ENCODE measurements at places on chromosomes 3 and 15.
A peak's percentile ranks its signal among the peaks of the same experiment; 100 is the strongest.

DNA sequence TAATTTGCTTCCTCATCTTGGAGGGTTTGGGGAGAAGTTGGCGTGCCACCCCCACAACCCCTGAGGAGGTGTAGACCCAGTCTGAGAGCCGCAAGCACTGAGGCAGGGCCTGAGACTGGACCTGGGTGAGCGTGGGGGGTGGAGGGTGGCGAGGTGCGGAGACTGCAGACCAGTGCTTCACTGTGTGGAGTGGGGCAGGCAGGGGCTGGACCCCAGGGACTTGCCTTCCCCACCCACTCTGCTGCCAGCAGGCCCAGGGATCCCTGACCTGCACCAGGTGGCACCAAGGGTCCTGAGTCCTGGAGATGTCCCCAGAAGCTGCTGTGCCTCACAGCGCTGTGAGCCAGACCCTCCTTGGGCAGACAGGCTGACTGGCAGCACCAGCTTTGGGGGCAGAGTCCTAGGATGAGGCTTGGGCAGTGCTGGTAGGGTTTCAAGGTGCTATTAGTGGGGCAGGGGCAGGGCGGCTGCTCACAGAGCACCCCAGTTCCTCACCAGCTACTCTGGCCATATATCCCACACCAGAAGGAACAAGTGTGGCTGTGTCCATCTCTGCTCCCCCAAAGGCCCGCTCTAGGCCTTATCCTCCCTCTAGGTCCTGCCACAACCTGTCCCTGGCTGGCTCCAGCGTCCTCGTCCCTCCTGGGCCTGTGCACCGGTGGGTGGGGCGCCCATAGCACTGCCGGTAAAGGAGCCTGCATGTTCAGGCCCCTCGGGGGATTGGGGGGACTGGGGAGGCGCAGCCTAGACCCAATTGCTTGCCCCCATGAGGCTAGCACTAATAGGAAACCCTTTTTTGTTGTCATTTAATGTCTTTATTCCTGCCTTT, 11.8 kb downstream of the ZBTB47 start:
- DNase-seq: no peak

- DNase-seq: peak; percentile 58
Observed at GRCh38 chr3:65439641-65440284, 599.0 kb downstream of the MAGI1 start.

- DNase-seq: no peak
Observed at GRCh38 chr3:9909221-9910013, 6.8 kb downstream of the IL17RE start.

- no peak for DNase-seq
Observed at GRCh38 chr3:120173056-120173675, 78.9 kb upstream of the GSK3B start.

DNA sequence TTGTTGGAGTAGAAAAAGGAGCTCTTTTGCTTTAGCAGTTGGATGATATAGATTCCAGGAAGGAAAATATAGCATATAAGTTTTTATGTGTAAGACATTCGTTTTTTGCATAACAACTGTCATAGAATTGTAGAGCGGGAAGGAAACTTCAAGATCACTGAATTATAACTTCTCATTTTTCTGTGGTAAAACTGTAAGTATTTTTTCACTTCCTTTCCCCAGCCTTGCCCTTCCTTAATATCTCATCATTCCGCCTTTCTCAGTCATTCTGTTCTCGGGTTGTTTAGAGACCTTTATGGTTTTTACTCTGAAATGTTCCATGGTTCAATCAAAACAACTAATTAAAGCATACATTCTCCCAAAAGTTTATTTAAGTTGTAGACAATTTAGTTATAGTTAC, 1.1 kb downstream of the EAF2 start:
- no peak for DNase-seq

DNA sequence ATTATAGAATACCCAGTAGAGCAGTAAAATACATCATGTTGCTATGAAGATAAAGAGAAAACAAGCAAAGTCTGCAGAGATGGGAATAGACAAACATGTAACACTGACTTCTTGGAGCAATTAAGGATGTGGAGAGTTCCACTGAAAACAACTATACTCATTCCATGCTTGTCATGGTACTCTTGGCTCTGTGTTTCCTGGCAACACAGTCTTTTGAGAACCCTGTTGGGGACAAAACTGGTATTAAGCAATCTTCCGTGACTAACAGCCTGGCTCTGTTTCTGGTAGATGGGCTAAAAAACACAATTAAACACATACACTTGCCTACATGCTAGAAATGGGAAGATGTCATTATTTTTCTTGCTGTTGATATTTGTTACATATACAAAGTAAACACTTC, 1212.3 kb upstream of the GBE1 start:
- DNase-seq: no peak

DNA sequence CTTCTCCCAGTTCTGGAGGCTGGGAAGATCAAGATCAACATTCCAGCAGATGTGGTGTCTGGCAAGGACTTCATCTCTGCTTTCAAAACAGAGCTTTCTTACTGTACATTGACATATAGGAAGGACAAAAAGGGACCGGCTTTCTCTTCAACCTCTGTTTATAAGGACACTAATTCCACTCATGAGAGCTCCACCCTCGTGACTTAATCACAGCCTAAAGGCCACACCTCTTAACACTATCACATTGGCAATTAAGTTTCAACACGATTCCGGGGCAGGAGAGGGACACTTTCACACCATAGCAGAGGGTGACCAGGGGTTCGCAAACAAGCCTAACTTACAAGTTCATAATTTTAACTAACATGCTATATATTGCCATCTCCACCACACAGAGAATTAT, 231.5 kb downstream of the MAGI1 start:
- no peak for DNase-seq

DNA sequence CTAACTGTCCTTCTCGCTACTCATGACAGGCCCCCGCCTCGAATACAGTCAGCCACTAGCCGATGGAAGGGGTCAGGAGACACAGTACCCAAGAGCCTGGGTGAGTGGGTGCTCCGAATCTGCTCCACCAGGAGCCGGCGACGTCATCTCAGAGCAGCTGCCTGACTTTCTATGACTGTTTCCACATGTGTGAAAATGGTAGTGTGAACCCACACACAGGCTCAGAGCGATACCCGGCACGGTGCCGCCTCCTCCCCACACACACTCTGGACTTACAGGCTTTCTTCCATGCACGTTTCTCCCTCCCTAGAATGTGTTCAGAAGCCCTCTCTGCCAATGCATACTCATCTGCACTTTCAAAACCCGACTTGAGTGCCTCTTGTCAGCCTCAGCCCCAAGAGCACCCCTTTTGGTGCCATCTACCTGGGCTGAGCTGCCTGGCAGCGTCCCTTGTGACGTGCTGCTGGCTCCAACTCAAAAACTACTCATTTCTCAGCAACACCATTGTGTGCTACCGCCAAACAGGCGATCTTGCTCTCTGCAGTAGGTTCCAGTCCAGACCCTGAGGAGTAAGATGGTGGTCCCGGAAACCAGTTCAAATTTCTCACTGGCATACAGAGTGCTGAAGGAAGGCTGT, 29.7 kb downstream of the VGLL4 start:
- no peak for DNase-seq

- peak; percentile 62 for DNase-seq
Observed at GRCh38 chr15:57259568-57260040, 116.7 kb upstream of the CGNL1 start.

GRCh38 chr15:68829068-68829467, 8.4 kb upstream of the ANP32A start:
- no peak for DNase-seq

GRCh38 chr3:174776123-174776522, 83.0 kb upstream of the NAALADL2 start:
- no peak for DNase-seq

DNA sequence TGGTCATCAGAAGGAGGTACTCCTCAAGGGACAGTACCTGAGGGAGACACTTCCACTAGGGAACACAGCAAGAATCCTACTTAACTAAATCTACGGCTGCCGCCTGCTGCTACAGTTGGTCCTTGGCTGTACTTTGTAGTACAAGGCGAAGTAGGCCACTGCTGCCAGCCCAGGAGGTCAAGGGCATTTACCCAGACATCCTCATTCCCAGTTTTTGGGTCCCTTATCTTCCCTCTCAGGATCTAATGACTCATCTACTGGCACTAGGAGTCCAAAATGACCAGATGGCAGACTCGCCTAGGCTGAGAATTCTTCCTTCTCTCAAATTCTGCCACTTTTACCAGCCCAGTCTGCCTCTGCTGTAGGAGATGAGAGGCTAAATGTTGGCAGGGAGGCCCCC, 27.1 kb upstream of the LAMP3 start:
- DNase-seq: no peak

GRCh38 chr3:171446801-171447578, 13.2 kb downstream of the TNIK start:
- DNase-seq: no peak

DNA sequence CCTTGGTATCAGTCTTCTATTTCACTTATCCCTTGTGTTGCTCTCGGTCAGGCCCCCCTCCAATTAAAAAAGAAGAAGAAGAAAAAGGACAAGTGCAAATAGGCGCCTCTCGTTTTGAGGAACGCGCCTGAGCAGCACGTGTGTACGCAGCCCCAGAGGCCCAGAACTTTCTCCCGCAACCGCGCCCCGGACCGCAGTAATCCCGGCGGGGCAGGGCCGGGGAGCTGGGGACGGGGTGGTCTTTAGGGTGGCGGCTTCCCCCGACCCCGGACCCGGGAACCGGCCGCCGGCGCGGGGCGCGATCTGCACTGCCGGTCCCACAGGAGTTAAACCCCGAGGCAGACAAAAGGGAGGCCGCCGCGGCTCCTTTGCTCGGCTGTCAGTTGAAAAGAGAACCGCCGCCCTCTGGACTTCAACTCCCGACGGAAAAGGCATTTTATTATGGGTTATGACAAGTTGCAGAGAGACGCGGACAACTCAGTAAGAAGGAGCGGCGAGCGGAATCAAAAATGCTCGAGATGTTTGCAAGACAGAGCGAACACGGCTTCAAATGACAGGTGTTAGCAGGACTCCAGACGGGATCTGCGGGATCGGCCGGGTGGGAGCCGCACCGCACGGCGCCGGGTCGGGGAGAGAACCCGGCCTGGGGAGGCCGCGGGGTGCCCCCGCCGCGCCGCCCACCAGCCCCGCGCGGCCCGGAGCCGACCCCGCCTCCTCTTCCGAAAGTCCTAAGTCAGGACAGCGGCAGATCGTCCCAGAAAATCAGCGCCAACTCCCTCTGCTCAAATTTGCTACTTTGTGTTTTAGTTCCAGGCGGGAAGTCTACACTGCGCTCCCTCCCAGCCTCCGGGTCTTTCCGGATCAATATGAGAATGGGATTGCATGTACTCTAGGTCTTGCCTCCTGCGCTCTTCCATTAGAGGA, 79.0 kb downstream of the NR2F2 start:
- DNase-seq: no peak

DNA sequence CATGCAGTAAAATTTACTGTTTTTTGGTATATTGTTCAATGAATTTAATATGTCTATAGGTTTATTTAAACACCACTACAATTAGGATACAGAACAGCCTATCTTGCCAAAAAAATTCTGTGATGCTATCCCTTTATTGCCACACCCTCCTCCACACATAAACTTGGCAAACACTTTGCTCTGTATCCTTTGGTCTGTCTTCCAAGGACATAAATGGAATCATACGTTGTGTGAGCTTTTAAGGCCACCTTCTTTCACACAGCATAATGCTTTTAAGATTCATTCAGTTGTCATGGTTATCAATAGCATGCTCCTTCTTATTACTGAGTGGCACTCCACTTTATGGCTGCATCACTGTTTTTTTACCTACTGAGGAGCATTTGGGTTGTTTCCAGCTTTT, 71.5 kb downstream of the CERS3 start:
- no peak for DNase-seq

- no peak for DNase-seq
Observed at GRCh38 chr3:188001093-188001492, 152.9 kb upstream of the LPP start.

DNA sequence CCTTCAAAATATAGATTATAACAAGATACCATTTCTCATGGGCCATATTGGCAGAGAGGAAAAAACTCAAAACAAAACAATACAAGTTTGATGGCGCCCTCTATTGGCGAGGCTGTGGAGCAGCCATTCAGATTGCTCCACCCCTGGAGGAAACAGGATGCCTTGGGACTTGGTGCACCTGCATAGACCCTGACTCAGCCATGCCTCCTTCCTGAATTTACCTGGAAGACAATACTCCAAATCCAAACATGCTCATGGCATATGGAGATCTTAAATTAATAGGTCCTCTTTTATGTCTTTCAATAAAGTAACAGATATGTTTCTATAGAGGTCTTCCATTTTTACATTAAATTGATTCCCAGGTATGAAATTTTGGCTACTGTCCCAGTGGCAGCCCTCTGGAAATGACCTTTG, 90.0 kb downstream of the APBA2 start:
- peak; percentile 44 for DNase-seq

DNA sequence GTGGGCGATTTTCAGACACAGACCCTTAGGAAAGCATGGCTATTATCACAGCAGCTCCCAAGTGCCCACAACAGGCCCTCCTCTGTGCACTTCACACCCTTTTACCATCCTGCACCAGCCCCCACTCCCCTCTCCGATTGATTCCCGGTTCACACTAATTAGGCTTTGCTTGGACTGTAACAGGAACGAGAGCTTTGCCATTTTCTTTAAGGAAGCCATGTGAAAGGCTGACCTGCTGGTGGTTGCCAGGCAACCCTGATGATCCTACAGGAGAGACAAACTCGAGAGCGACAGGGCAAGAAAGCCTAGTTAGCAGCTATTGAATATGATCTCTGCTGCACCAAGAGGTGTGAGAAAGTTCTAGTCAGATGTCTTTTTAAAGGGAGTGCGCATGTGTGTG, 28.2 kb upstream of the DET1 start:
- no peak for DNase-seq

GRCh38 chr15:67855842-67856241, 16.0 kb upstream of the RNU6-1 start:
- DNase-seq: no peak

- no peak for DNase-seq
Observed at GRCh38 chr3:21962456-21962855, 211.4 kb upstream of the ZNF385D start.

GRCh38 chr3:46433841-46434240, 26.8 kb downstream of the CCRL2 start:
- DNase-seq: no peak

DNA sequence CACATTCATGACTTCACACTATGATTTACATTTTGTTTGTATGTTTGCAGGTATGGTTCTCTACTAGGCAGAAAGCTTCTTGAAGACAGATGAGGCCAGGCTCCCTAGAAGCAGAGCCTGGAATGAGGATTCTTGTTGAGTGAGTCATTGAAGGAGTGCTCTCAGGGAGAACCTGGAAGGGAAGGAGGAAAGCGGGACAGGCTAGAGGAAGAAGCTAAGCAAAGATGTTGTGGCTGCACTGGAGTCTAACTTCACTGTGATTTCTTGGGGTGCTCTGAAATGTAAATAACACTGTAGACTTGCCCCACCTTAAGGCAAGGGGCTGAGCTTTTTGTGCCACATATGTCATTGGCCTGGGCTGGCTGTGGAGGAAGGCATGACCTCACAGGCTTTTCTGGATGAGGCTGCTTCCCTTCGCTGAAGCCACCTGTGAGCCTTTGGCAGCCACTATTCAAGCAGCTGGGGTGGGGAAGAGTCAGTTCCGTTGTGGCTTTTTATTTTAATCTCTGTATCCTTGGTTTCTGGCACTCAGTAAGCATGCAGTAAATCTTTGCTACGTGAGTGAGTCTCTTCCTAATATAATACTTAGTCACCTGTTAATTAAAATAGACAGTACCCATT, 307.3 kb downstream of the SV2B start:
- no peak for DNase-seq

- DNase-seq: no peak
Observed at GRCh38 chr3:179630753-179631451, 21.9 kb upstream of the USP13 start.

GRCh38 chr15:65991721-65992483, 122.6 kb downstream of the RAB11A start:
- no peak for DNase-seq

- no peak for DNase-seq
Observed at GRCh38 chr3:17709236-17709810, 33.1 kb downstream of the TBC1D5 start.

Measured in right renal pelvis (tissue), 4 donors.